ENCODE measurements at places on chromosomes 6 and 20.

GRCh38 chr6:3204921-3205320, 22.5 kb downstream of the TUBB2B start:
- DNase-seq: no peak

GRCh38 chr6:3900744-3901336, 51.7 kb downstream of the FAM50B start:
- no peak for DNase-seq

DNA sequence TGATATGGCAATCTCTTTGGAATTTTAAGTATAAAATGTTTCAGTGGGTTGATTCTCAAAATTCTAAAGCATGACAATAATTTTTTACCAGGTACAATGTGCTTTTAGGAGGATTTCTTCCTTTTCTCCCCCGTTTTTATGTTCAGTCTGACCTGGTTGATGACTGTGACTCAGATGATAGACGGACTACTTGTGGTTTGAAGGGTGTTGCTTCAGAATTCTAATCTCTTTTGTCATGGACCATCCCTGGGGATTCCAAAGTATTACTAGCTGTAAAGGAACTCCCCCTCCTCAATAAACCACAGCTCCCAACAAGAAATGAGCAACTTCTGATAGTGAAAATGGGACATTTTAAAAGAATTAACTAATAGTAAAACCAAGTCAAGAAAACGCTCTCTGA, 34.9 kb upstream of the TNFAIP3 start:
- no peak for DNase-seq

- no peak for DNase-seq
Measured at GRCh38 chr6:28053584-28053983, 26.8 kb upstream of the ZNF165 start.

DNA sequence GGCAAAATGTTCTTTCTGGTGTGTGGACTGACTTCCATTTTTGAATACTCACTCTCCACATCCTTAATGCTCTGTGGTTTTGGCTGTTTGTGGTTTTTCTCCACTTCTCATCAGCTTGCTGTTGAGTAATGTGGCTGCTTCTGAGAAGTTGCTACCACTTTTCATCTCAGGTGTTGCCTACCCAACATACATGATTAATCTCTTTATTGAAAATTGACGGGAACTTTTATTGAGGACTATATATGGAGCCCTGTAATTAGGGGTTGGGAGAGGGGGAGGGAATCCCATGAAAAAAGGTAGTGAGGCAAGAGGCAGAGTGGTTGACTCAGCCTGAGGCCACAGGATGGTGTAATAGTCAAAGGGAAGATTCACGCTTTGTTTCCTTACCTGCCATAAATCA, 17.6 kb downstream of the IL22RA2 start:
- no peak for DNase-seq

DNA sequence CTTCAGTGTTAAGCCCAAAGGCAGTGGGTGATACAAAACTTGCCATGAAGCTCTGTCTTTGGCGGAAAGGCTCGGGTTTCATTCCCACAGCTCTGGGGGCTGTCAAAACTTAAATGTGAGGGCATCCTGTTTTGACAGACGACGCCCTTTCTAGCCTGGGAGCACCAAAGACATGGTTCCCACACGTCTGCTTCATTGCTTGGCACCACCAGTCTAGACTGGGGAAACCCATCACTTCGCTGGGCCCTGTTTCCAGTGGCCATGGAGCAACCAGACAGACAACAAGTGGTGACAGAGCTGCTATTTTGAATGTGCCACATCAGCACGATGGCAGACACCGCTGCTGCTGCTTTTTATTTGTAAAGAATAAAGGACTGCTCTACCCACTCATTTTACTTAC, 127.5 kb downstream of the SASH1 start:
- DNase-seq: no peak

DNA sequence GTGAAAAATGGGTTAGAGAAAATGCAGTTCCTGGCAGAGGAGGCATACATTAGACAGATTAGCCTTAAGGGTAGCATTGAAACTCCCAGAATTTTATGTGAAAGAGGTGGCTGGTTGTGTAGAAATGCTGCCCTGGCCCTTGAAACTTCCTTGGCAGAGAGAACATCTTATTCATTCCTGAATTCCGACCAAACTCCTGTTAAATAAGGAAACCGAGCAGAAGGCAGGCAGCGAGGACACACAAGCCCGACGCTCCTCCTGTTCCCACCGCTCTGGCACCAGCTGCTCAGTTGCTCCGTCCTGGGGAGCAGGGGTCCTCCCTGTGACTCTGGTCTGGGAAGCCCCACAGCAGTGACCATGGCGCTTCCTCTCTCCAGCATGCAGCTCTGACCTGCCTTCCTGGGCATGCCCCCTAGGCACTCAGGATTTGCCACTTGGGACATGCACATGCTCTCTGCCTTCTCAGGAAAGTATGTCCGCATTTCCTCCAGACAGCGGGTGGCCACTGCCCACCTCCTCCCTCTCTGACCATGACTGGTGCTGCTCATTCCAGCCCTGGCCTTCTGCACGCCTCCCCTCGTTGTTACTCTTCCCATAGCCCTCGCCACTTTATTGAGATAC, 35.2 kb upstream of the CLDN20 start:
- DNase-seq: no peak

DNA sequence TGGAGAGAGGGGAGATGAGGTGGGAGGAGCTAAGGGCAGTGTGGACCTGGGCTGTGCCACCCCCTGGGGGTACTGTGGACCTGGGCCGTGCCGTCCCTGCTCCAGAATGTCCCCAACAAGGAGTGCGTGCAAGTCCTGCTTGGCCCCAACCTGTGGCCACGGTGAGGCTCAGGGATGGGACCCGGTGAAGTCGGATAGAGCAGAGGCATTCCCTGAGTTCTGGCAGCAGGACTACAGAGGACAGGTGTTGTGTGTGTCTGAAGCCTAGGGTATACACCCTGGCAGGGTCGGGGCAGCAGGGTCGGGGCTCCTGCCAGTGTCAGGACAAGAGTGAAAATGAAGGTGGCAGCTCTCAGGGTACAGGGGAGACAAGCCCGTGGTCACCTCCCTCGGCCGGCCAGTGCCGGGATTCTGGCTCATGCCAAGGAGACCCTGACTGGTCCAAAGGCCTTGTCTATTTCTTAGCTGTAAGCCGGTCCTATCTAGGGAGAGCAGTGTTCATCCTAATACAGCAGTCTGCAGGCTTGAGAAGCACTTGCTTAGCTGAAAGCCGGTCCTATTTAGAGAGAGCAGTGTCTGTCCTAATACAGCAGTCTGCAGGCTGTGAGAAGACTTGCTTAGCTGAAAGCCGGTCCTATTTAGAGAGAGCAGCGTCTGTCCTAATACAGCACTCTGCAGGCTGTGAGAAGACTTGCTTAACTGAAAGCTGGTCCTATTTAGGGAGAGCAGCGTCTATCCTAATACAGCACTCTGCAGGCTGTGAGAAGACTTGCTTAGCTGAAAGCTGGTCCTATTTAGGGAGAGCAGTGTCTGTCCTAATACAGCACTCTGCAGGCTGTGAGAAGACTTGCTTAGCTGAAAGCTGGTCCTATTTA, 95.9 kb downstream of the SMOC2 start:
- no peak for DNase-seq

GRCh38 chr20:17955302-17955701, 13.3 kb downstream of the SNX5 start:
- no peak for DNase-seq

GRCh38 chr6:88855541-88856147, 107.8 kb downstream of the RNGTT start:
- DNase-seq: no peak

GRCh38 chr6:18148304-18149025, 6.4 kb downstream of the TPMT start:
- DNase-seq: no peak

DNA sequence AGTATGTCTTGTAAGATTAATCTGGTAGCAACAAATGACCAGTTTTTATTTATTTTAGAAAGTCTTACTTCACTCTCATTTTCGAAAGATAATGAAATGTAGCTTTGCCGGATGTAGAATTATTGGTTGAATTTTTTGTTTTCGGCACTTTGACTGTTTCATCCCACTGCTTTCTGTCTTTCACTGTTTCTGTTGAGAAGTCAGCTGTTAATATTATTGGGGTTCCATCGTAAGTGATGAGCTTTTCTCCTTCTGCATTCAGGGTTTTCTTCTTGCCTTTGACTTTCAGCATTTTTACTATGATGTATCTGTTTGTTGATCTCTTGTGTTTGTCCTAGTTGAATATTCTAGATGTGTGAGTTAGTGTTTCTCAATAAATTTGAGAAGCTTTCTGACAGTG, 383.4 kb downstream of the PAX1 start:
- DNase-seq: no peak

DNA sequence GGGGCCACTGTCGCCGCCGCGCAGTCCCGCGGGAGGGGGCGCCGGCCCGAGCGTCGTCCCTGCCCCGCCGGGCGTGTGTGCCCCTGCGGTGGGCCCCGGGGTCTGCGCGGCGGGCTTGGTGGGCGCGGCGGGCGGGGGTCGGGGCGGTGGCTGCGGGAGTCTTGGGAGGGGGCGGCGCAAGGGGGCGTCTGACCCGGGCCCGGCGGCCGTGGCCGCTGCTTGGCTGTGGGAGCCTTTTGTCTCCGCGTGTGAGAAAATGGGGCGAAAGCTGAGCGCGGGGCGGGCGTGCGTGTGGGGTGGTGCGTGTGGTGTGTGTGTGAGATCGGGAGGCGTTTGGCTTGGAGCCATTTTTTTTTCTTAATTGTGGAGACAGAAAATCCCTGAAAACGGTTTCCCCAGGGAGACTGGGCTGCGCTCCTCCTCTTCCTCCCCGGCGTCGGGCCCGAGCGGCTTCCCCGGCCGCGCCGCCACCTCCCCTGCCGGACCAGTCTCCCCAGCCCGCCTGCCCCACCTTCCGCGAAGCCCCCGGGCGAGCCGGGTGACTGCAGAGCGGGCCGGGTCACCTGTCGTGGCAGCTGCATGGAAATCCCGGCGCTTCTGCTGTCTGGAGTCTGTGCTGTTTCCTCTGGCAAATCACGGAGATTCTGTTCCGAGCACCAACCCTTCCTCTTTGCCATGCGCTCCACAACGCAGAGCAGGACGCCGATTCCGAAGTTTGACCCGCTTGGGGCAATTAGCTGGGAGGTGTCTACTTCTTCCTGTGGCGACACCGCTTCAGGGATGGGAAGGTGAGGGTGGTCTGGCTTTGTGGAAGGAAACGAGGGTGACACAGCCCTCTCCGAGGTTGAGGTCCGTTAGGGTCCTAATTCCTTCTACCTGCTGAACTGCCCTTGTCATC, 64.4 kb downstream of the GTF2H5 start:
- DNase-seq: no peak

- no peak for DNase-seq
Measured at GRCh38 chr6:123986938-123987337, 183.3 kb downstream of the NKAIN2 start.

DNA sequence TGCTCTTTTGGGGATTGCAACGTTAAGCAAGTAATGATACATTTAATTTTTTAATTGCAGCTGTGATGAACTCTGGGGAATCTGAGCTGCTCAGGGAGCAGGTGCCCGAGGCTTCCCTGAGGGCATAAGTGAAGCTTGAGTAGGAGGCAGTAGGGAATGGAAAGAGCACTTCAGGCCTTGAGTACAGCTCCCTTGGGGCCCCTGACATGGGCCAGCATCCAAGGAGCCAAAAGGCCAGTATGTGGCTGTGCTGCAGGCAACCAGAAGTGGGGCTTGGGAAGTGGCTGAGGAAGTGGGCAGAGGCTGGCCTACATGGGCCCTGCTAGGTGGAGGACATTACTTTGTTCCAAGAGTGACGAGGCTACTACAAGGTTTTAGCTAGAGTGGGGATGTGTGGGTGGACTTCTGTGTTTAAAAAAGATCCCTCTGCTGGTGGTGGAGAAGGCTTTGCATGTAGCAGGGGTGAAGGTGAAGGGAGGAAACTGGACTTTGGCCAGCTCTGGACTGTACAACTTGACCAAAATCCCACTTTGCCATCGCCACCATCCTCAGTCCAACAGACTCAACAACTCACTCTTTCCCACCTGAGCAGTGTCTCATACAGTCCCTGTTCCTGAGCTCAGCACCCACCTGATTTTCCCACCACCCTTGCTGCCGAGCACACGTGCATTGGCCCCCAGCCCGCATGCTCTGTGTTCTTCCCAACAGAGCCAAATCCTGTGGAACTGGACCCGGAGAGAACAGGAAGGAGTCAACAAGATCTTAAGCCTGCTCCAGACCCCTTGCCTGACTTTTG, 10.9 kb upstream of the ZNF831 start:
- no peak for DNase-seq

DNA sequence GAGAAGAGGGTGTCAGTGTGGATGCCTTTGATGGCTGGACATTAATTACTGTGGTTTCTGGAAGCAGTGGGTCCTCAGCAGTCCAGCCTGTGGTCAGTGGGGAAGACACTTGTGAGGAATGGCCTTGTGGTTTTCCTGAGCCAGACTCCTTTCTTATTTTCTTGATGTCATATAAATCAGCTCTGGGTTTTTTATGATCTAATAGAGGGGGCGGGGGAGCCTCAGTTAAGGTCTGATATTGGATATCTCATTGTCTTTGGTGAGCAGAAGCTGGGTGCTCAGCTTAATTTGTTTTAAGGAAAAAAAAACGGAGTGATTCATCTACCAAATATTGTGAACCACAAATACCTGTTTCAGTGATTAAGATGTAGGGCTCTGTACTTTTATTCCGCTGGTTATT, 62.1 kb downstream of the OTOR start:
- DNase-seq: no peak

- peak; percentile 3 for DNase-seq
Measured at GRCh38 chr6:146700078-146700686, 101.4 kb downstream of the ADGB start.

GRCh38 chr6:428047-428603, 36.6 kb downstream of the IRF4 start:
- no peak for DNase-seq

- DNase-seq: no peak
Measured at GRCh38 chr6:35980991-35981645, 43.3 kb downstream of the SLC26A8 start.

GRCh38 chr6:132872923-132873322, 58.6 kb downstream of the RPS12 start:
- DNase-seq: peak; percentile 0

- no peak for DNase-seq
Measured at GRCh38 chr6:21037453-21037852, 503.2 kb downstream of the CDKAL1 start.

- no peak for DNase-seq
Measured at GRCh38 chr20:8145246-8146168, 13.4 kb downstream of the PLCB1 start.
